Testis (tissue), 5 donors: ENCODE measurements at places on chromosomes 7 and 10. TPM values are rescaled to one million over a fixed set of nuclear protein-coding genes. Genes with fewer than 3 reads are reported as not detected.

- no peaks in the 10 kb centered on the region for H3K27me3 ChIP-seq
- H3K27ac ChIP-seq: no peak overlapping the region
- H3K36me3 ChIP-seq: no peaks in the 10 kb centered on the region
- H3K4me3 ChIP-seq: no peak overlapping the region
- DNase-seq: no peak
Observed at GRCh38 chr7:3033581-3033980, 10.1 kb downstream of the CARD11 start.

The SEMA3C gene
- total RNA-seq: 113 TPM

The LOXL4 gene
- 38.2 TPM for total RNA-seq

The LRRN3 gene
- total RNA-seq: 49.1 TPM

GRCh38 chr10:103859161-103860086, 4.0 kb upstream of the SH3PXD2A start:
- no peaks in the 10 kb centered on the region for H3K36me3 ChIP-seq
- no peaks in the 10 kb centered on the region for H3K27me3 ChIP-seq
- H3K4me3 ChIP-seq: no peak overlapping the region

DNA sequence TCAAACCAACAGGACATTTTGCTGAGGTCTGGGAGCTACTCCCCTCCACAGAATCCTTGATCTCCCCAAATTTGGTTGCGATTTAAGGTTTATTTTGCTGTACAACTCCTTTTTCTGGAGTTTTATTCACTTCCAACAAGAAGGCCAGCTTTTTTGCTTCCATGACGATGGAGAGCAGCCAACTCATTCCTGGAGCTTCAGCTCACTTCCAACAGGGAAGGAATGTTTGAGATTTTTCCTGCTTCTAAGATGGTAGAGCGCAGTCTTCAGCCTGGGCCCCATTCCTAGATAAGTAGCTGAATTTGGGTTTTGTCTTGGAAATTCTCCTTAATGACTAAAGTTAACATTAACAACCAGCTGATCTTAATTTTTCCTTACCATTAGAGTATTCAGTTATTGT, 30.9 kb upstream of the CREB3L2 start:
- no peak overlapping the region for H3K4me3 ChIP-seq
- no peaks in the 10 kb centered on the region for H3K36me3 ChIP-seq
- H3K4me1 ChIP-seq: no peaks in the 10 kb centered on the region
- H3K27me3 ChIP-seq: no peaks in the 10 kb centered on the region
- DNase-seq: no peak

The SLC4A2 gene
- 153 TPM for total RNA-seq

GRCh38 chr10:84613336-84614021, 285.1 kb downstream of the CCSER2 start:
- H3K4me1 ChIP-seq: no peaks in the 10 kb centered on the region
- no peak overlapping the region for H3K4me3 ChIP-seq
- H3K27ac ChIP-seq: no peak overlapping the region
- H3K27me3 ChIP-seq: no peaks in the 10 kb centered on the region
- H3K36me3 ChIP-seq: no peaks in the 10 kb centered on the region

- H3K27ac ChIP-seq: peak overlapping the region; percentile 1
- no peak for DNase-seq
- H3K4me1 ChIP-seq: peaks cover 26% of the 10 kb centered on the region
Observed at GRCh38 chr10:6202098-6202683, 541 bp upstream of the PFKFB3 start.

- no peak overlapping the region for H3K27ac ChIP-seq
- H3K36me3 ChIP-seq: no peaks in the 10 kb centered on the region
- no peaks in the 10 kb centered on the region for H3K27me3 ChIP-seq
- no peaks in the 10 kb centered on the region for H3K4me1 ChIP-seq
Observed at GRCh38 chr10:7199152-7199760, 211.6 kb downstream of the SFMBT2 start.

- no peak overlapping the region for H3K4me3 ChIP-seq
- peaks cover 16% of the 10 kb centered on the region for H3K4me1 ChIP-seq
- no peak overlapping the region for H3K27ac ChIP-seq
- DNase-seq: no peak
Observed at GRCh38 chr7:140521421-140521820, 42.1 kb upstream of the MKRN1 start.

DNA sequence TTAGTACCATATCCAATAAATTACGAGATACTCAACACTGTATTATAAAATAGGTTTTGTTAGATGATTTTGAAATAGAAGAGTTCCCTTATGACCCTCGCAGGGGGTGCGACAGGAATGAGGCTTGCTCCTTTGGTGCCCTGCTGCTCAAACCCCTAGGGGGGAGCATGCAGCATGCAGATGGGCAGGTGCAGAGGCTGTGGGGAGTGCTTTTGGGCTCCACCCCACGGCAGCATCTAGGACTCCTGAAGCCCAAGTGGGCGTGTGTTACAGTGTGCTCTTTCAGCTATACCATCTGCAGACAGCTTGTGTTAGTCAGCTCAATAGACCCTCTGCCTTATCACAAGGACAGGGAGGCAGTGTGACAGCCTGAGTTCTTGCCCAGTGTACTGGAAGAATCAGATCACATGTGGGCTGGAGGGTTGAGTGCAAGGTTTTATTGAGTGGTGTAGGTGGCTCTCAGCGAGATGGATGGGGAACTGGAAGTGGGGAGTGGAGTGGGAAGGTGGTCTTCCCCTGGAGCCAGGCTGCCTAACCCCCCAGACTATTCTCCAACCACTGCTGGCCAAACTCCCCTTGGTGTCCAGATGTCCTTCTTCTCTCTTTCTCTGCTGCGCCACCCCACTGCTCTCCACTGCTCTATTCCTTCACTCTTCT, 3.1 kb upstream of the MRC1 start:
- peak; percentile 64 for DNase-seq
- H3K27ac ChIP-seq: no peak overlapping the region
- H3K27me3 ChIP-seq: no peaks in the 10 kb centered on the region

GRCh38 chr10:72344932-72345331, 9.8 kb downstream of the DNAJB12 start:
- H3K4me3 ChIP-seq: no peak overlapping the region
- peaks cover 8% of the 10 kb centered on the region for H3K4me1 ChIP-seq
- no peaks in the 10 kb centered on the region for H3K36me3 ChIP-seq
- H3K27ac ChIP-seq: no peak overlapping the region

The CDK13 gene
- total RNA-seq: 140 TPM

GRCh38 chr10:122587098-122587760, 26.7 kb downstream of the DMBT1 start:
- H3K4me3 ChIP-seq: no peak overlapping the region
- no peaks in the 10 kb centered on the region for H3K4me1 ChIP-seq
- DNase-seq: no peak

DNA sequence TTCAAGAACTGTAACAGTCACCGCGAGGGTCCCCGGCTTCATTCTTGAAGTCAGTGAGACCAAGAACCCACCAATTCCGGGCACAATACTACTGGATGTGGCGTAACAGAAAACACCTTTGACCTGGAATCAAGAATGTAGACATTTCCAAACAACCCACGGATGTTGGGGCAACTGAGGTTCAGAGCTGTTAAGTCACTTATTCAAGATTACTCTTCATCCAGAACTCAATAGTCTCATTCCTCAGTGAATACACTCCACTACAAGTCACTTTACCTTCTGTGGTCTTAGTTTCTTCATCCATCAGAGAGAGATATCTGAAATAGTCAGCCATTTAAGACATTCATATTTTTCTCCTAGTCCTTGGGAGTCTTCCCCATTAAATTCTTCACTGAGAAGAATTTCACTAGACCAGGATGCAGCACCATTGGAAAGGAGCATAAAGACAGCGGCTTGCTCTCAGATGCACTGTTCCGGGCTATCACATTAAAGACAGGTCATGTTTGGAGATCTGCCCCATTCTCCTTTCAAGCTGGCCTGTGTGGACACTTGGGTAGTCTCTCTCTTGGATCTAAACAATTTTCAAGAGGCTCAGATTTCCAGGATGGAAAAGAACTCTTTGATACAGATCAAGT, 32.3 kb upstream of the ARID5B start:
- no peaks in the 10 kb centered on the region for H3K36me3 ChIP-seq
- no peaks in the 10 kb centered on the region for H3K27me3 ChIP-seq
- H3K4me1 ChIP-seq: no peaks in the 10 kb centered on the region
- no peak for DNase-seq
- peak overlapping the region; percentile 70 for H3K4me3 ChIP-seq
- H3K27ac ChIP-seq: no peak overlapping the region

GRCh38 chr7:20350518-20350951, 19.8 kb downstream of the ITGB8 start:
- no peaks in the 10 kb centered on the region for H3K27me3 ChIP-seq
- H3K27ac ChIP-seq: peak overlapping the region; percentile 68
- H3K4me3 ChIP-seq: no peak overlapping the region
- H3K36me3 ChIP-seq: no peaks in the 10 kb centered on the region
- peaks cover 22% of the 10 kb centered on the region for H3K4me1 ChIP-seq
- DNase-seq: peak; percentile 61

The NRAP gene
- 2.1 TPM for total RNA-seq

- H3K4me3 ChIP-seq: peak overlapping the region; percentile 32
- H3K36me3 ChIP-seq: no peaks in the 10 kb centered on the region
- H3K4me1 ChIP-seq: peaks cover 22% of the 10 kb centered on the region
- H3K27ac ChIP-seq: no peak overlapping the region
- no peak for DNase-seq
- H3K27me3 ChIP-seq: no peaks in the 10 kb centered on the region
Observed at GRCh38 chr10:86942441-86943315, 14.7 kb downstream of the MMRN2 start.

DNA sequence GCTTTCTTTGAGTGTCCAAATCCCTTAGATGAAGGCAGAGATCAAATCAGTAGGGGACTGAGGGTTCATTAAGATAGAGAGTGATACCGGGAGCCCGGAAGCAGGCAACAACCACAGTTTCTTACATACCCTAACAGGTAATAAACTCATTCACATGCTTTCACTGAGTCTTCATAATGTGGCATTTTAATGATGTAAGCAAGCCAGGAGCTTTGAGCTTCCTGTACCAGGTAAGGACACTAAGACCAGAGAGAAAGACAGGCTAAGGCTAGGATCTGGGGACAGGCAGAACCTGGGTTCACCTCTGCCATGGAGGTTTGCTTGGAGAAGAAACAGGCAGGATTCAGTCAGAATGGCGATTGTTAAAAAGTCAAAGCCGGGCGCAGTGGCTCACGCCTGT, 618.3 kb downstream of the GALNT17 start:
- no peaks in the 10 kb centered on the region for H3K27me3 ChIP-seq
- H3K36me3 ChIP-seq: no peaks in the 10 kb centered on the region
- no peak overlapping the region for H3K27ac ChIP-seq
- no peak overlapping the region for H3K4me3 ChIP-seq
- no peaks in the 10 kb centered on the region for H3K4me1 ChIP-seq

- no peak overlapping the region for H3K4me3 ChIP-seq
- no peaks in the 10 kb centered on the region for H3K27me3 ChIP-seq
Observed at GRCh38 chr10:33325929-33326328, 8.5 kb downstream of the NRP1 start.

The CALHM1 gene
- 0.24 TPM for total RNA-seq

DNA sequence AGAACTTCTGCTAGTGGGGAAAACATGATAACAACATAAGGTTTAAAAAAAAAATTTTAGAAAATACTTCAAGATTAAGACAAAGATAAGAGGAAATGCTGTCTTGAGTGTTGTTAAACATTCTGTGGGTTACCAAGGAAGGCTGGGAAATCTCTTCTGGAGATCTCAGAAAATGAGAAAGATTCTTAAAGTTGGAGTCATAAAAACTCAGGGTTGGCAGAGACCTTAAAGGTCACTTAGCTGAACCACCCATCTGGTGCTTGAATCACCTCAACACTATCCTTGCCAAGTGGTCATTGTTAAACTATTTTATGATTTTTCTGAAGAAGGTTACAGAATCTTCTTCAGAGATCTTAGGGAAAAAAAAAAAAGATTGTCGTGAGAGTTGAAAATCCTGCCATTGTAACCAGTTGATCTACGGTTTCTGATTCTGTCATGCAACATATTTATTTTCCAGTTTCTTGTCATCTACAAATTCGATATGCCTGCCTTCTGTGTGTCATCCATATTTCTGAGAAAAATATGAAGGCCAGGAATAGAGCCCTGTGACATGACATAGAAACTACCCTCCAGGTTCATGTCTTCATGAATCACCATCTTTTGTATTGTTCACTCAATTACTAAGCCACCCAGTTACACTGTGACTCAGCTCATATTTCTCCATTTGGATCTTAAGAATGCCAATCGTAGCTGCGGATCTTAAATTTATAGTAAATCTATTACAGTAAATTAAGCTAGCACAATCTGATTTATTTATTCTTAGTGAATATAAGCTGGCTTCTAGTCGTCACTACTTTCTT, 179.2 kb downstream of the ST7 start:
- H3K27ac ChIP-seq: no peak overlapping the region
- no peak for DNase-seq
- no peaks in the 10 kb centered on the region for H3K27me3 ChIP-seq
- no peaks in the 10 kb centered on the region for H3K4me1 ChIP-seq
- no peaks in the 10 kb centered on the region for H3K36me3 ChIP-seq

- no peak overlapping the region for H3K27ac ChIP-seq
- no peaks in the 10 kb centered on the region for H3K27me3 ChIP-seq
- H3K36me3 ChIP-seq: no peaks in the 10 kb centered on the region
- no peak for DNase-seq
Observed at GRCh38 chr7:42012313-42012712, 224.7 kb downstream of the GLI3 start.

DNA sequence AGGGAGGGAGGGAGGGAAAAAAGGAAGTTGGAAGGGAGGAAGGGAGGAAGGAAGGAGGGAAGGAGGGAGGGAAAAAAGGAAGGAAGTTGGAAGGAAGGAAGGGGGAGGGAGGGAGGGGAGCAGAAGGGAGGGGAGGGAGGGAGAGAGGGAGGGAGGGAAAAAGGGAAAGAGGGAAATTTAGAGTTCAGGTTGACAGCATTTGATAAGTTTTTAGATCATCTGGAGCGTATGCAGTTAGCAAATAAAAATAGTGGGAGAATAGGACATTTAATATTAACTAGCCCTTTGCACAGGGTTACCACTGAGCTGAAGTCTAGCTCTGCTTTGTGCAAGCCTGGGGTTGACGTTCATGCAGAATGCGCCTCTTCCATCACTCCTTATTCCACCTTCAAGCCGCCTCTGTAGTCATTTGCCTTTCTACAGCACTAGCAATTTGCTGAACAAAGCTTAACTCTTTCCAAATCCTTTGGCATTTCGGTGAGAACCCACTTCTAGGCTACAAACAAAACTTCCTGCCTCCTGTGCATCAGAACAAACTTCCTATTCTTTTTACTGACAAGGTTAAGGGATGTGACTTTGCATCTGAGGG, 8.6 kb downstream of the STRA8 start:
- no peak overlapping the region for H3K27ac ChIP-seq
- no peaks in the 10 kb centered on the region for H3K4me1 ChIP-seq
- H3K36me3 ChIP-seq: no peaks in the 10 kb centered on the region
- DNase-seq: no peak

The SEPTIN7 gene
- total RNA-seq: 182 TPM

DNA sequence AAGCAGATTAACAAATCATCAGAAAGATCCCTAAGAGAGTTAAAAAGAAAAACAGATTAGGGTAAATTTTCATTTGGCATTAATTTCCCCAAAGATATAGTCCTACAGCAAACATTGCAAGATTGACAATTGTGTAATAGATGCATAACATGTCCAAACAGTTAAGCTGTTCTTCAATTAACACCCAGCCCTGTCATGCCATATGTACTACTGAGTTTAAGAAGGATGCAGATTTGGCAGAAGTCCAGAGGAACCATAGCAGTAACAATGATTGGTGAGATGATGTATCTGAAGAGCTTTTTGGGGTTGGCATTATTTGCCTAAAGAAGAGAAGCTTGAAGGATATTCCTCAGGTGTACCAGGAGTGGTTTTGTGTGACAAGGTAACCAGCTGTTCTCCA, 287.6 kb downstream of the LRMDA start:
- no peak overlapping the region for H3K27ac ChIP-seq
- no peaks in the 10 kb centered on the region for H3K27me3 ChIP-seq
- no peaks in the 10 kb centered on the region for H3K4me1 ChIP-seq
- H3K4me3 ChIP-seq: no peak overlapping the region
